ENCODE measurements at places on chromosomes 13 and 19.

GRCh38 chr13:39132286-39133230 lies 94.3 kb downstream of the NHLRC3 start:
- DNase-seq = no peak

DNA sequence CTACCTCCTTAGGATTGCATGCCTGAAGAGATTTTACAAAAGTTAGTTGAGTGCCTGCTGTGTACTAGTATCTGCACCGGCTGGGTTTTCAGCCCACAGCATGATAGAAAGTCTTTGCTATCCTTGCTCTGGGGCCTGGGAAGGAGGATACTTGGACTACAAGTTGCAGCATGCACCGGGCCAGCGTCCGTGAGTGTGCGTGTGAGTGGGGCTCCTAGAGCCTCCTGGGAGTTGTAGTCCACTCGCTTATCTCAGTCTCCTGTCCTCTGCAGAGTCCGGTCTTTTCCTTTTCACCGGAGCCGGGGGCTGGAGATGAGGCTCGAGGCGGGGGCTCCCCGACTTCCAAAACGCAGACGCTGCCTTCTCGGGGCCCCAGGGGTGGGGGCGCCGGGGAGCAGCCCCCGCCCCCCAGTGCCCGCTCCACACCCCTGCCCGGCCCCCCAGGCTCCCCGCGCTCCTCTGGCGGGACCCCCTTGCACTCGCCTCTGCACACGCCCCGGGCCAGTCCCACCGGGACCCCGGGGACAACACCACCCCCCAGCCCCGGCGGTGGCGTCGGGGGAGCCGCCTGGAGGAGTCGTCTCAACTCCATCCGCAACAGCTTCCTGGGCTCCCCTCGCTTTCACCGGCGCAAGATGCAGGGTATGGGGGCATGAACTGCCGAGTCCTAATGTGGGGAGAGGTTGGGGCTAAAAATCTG lies 20.6 kb downstream of the BRSK1 start:
- peak; percentile 78 for DNase-seq

DNA sequence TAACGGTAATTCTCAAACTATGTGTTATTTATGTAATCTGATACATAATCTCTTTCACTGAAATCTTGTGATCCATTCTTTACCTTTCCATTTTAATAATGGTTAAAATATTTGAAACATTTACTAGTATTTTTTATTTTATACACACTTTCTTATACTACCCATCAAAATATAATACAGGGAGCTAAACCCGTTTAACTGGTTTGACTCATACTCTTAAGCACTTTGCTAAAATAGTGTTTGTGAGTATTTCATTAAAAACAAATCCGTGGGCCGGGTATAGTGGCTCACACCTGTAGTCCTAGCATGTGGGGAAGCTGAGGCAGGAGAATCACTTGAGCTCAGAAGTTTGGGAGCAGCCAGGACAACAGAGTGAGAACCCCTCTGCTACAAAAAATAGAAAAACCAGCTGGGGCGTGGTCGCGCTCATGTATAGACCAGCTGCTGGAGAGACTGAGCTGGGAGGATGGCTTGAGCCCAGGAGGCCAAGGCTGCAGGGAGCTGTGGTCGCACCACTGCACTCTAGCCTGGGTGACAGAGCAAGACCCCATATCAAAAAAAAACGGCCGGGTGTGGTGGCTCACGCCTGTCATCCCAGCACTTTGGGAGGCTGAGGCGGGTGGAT lies 43.8 kb upstream of the DCUN1D2 start:
- DNase-seq = no peak

GRCh38 chr13:46389457-46390451 lies 2.7 kb upstream of the RUBCNL start:
- peak; percentile 87 for DNase-seq

GRCh38 chr13:30892966-30893365 lies 13.1 kb upstream of the MEDAG start:
- peak; percentile 18 for DNase-seq

GRCh38 chr19:1105008-1105872 lies 1.4 kb downstream of the GPX4 start:
- DNase-seq = no peak

DNA sequence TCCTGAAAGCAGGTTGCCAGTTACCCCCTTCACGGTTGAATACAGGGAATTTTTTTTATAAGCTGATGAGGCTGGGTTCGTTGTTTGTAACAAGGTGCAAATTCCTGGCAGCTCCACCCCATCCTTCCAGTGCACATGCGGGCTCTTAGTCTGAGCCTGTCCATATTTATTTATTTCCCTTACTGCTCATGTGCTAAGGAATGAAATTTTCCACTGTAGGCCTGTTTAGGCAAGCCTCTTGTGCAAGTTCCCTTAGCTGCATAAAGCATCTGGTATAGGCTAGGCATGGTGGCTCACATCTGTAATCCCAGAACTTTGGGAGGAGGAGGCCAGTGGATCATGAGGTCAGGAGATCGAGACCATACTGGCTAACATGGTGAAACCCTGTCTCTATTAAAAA lies 560.9 kb upstream of the PCDH9 start:
- DNase-seq = no peak

GRCh38 chr19:53461866-53462265 lies 5.7 kb upstream of the ZNF813 start:
- DNase-seq = no peak

- DNase-seq = no peak
These were observed 4.9 kb downstream of the ZSCAN1 start for GRCh38 chr19:58038688-58039204.

DNA sequence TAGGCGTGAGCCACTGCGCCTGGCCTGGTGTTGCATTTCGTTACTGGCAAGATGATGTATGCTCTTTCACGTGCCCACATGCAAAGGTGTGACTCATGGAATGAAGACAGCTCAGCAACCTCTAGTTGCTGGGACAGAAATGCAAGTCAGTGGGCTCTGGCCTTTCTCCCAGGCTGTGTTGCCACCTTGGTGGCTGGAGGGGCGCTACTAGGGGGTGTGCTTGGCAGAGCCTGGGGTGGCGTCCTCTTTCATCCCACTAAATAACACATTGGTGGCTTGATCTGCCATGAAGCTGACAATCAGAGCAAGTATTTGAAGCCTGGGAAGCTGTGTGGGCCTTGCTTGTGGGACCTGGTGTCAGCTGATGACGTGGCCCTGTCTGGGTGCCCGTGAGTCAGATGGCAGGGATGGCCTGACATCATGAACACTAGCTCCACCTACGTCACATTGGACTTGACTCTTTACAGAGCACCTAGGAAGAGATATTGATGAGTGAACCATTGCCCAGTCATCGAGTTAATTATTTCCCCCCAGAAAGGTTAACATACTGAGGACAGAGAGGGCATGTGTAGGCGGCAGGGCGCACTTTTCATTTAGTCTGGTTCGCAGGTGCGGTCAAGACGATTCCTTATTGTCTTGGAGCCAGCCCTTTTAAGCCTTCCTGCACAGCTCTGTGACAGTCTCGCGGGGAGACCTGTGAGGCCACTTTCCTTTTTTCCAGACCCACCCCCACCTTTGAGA lies 154.2 kb downstream of the TM9SF2 start:
- no peak for DNase-seq

GRCh38 chr19:45976178-45976577 lies 2.5 kb upstream of the NOVA2 start:
- peak; percentile 20 for DNase-seq

All from GM12865 (cell line).